ENCODE measurements at places on chromosomes 6 and 20.

DNA sequence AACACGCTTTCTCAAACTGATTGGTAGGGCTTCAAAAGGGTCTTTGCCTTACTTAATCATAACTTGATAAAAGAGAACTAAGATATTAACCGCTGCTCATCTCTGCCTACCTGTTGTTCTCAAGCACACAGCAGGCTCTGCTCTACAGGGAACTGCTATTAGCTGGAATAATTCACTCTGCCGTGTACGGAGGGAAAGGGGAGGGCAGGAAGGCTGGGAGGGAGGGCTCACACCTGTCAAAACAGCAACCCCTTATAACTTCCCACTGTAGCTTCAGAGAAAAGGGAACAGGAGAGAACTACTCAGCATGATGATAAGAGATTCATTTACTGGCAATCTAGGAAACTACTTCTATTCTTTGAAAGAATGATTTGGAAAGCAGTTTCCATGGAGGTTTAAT, 75.1 kb downstream of the ZMYND8 start:
- DNase-seq = no peak

GRCh38 chr6:77466451-77467437, 3.5 kb upstream of the HTR1B start:
- DNase-seq = no peak

- DNase-seq = no peak
Observed at GRCh38 chr6:155444952-155445903, 10.4 kb downstream of the NOX3 start.

GRCh38 chr6:126033696-126034095, 47.4 kb downstream of the TRMT11 start:
- no peak for DNase-seq

GRCh38 chr20:44643596-44644229, 7.8 kb downstream of the ADA start:
- no peak for DNase-seq

- no peak for DNase-seq
Observed at GRCh38 chr20:3586093-3586492, 77.1 kb downstream of the GFRA4 start.

DNA sequence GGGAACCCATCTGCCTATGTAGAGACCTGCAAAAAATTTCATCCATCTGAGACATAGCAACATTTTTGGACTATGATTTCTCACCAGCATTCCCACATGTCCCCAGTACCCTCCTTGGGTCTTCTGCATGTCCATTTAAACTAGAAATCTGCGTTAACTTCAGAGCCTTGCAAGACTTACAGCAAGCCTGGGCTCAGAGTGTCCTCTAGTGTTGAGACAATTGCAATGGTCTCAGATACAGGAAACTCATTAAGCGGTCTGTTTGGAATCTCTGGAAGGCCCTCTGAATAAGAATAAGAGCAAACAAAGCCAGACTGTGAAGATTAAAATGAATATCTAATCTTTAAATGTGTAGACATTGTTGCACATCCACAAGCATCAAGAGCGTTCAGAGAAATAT, 20.5 kb upstream of the PI3 start:
- DNase-seq = no peak

GRCh38 chr6:51531623-51532022, 555.8 kb downstream of the PKHD1 start:
- DNase-seq = no peak

DNA sequence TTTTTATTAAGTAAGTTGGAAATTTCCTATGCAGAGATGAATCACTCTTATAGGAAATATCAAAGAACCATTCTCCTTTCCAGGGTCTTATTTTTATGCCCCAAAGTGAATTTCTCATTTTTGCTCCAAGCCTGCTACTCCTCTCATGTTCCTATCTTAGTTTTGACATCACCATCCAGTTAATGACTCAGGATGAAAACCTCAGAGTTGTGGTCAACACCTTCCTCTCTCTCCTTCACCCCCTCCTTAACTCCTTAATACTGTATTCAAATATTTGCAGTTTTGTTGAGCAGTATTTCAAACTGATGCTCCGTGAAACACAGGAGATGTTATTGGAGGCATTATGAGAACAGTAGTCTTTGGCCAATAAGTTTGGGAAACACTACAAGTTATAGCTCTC, 64.1 kb downstream of the NRN1 start:
- no peak for DNase-seq

GRCh38 chr6:43876602-43877001, 106.6 kb downstream of the VEGFA start:
- no peak for DNase-seq

DNA sequence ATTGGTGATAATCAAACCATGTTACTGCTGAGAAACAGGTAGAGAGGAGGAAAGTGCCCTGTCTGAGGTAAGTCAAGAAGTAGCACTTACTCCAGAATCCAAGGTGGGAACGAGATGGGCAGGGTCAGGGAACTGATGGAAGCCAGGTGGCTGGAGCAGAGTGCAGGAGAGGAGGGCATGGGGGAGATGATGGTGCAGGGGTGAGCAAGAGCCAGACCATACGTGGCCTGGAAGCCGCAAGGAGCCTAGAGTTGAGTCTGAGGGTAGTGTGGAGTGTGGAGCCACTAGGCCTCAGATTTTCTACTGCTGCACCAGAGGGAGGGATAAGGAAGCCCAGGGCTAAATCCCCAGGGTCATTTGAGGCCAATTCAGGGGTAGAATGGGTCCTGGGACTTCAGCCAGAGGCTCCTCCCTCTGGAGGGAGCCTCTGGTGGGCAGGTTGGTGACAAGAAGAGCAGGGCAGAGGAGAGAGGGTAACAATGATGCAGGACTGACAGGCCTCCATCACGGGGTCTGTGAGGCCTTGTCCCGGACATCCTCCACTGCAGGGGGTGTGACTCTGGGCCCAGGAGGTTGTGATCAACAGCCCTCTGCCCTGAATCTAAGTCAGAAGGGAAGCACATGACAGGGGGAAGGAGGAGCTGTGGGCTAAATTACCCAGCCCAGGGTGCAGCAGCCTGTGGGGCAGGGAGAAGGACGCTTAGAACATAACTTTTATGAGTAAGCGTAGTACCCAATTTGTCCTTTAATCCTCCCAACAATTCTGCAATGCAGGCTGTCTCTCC, 28.7 kb downstream of the COX4I2 start:
- no peak for DNase-seq
